ENCODE measurements at places on chromosomes 3 and 15.
A peak's percentile ranks its signal among the peaks of the same experiment; 100 is the strongest.

- DNase-seq = no peak
Measured at GRCh38 chr3:126963261-126964190, 19.4 kb upstream of the PLXNA1 start.

DNA sequence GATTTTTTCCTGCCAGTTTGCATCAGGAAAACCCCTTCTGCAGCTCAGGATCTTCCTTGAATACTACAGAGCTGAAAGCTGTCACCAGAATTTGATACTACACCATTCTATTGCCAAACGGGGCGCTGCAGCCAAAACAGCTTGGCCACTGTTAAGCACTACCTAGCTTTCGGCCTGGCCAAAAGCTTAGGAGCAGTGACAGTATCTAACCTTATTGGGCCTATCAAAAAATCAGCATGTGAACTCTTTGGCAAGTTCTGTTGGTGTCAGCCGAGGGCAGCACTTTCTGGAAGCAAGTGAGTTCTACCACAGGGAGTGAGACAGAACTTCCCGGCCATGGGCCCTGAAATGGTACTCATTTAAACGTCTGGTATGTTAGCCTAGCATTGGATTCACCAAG is 16.1 kb upstream of the GYG1 start:
- peak; percentile 34 for DNase-seq

- no peak for DNase-seq
Measured at GRCh38 chr3:45858809-45859543, 17.1 kb upstream of the LZTFL1 start.

DNA sequence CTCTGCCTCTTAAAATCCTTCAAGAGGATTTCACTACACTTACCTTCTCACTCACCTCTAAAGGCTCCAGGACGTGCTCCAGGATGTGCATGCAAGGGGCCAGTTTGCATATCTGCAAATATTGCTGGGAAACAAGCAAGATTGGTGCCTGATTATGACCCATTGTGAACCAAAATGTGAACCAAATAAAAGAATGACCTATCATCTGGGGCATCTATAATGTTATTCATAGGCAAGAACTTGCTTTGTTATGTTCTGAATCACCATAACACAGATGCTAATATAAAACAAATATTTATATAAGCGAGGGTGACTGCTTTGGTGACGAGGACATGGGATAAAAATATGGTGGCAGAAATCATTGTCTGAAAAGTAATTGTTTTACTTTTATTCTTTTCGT is 5.5 kb downstream of the IL12A start:
- no peak for DNase-seq

DNA sequence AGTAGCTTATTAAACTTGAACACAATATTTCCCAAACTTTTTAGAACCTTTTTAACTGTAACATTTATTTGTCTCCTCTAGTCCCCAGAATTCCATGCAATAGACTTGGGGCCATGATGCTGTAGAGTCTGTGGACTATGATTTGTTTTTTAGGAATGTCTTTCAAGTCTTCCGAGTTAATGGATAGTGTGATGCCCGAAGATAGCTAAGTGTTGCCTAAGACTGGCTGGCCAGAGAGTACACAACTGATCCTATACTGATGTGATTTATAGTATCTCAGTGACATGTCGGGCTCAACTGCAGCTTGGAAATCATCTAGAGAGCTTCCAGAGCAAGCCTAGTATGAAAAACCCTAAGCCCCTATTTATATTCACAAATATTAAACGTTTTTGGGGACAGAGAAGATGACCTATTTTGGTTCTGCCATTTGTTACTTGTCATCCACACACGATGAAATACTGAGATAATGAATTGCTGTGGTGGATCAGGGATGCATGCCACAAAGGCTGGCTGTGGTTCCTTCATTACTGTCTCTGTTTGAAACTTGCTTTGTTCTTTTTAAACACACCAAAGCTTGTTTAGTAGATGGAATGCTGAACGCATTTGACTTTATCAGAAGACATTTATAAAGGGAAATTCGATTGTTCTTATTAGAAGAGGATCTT is 507.4 kb downstream of the TAFA4 start:
- no peak for DNase-seq

DNA sequence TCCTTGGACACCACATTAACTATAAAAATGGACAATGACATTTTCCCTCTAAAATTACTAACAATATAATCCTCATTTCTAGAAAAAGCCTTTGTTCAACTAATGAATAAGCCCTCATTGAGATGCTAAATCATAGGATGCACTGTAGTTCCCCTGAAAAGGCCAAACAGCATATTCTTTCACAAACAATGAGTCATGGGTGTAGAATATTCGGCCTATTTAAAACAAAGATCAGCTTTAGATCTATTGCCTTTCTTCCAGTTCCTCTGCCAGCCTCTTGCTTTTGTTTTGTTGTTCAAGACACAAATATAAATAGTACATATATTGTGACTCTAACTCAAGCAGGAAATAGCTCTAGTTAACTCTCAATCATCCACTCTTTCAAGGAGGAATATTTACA is 82.5 kb downstream of the ADAM10 start:
- no peak for DNase-seq

- no peak for DNase-seq
Measured at GRCh38 chr3:139523718-139524117, 15.8 kb downstream of the RBP1 start.

GRCh38 chr3:53044371-53044710 is 1.5 kb downstream of the SFMBT1 start:
- no peak for DNase-seq

GRCh38 chr3:15276028-15276724 is 56.2 kb downstream of the SH3BP5 start:
- DNase-seq = no peak

Data from right hindlimb (tissue), 1 donor.